ENCODE measurements at places on chromosomes 3 and 15.
A peak's percentile ranks its signal among the peaks of the same experiment; 100 is the strongest.

DNA sequence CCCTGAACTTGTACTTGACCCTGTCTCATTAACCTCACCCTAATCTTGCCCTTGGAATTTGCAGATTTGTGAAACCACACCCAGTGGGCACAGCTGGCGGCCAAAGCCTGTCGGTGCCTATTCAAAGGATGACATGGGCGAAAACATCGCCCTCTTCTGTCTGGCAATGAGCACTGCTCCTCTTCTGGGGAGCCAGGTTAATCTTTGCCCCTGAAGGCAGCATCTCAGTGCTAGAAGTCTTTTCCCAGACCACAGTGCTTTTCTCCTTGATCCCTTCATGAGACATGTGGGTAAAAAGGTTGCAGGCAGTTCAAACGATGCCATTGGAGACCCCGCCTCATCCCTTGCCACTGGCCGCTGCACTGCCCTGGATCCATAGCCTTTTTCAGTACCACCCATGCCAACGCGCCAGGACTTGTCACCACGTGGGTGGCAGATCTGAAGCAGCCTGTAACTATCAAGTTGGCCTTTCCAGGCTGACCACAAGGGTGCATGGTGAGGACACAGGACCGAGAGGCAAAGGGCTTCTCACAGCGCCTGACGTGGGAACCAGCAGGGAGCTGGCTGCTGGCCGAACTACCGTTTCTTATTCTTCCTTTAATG lies 6.5 kb upstream of the DNASE1L3 start:
- no peaks in the 10 kb centered on the region for H3K4me1 ChIP-seq
- no peaks in the 10 kb centered on the region for H3K36me3 ChIP-seq
- H3K27ac ChIP-seq, result no peak overlapping the region
- H3K4me3 ChIP-seq, result no peak overlapping the region
- DNase-seq, result peak; percentile 62
- H3K27me3 ChIP-seq, result peaks cover 7% of the 10 kb centered on the region

DNA sequence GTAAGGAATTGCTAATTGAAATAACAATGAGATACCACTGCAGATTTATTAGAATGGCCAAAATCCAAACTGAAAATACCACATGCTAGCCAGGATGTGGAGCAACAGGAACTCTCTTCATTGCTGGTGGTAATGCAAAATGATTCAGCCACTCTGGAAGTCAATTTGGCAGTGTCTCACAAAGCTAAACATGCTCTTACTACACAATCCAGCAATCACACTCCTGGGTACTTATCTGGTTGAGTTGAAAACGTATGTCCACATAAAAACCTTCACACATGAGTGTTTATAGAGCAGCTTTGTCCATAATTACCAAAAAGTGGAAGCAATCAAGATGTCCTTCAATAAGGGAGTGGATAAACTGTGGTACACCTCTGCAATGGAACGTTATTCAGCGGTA lies 113.3 kb downstream of the SMAD6 start:
- H3K4me1 ChIP-seq, result peaks cover 5% of the 10 kb centered on the region
- H3K36me3 ChIP-seq, result no peaks in the 10 kb centered on the region
- H3K27me3 ChIP-seq, result no peaks in the 10 kb centered on the region
- H3K27ac ChIP-seq, result peak overlapping the region; percentile 22
- no peak overlapping the region for H3K4me3 ChIP-seq

GRCh38 chr3:115359536-115359935 lies 212.4 kb upstream of the ZBTB20 start:
- no peaks in the 10 kb centered on the region for H3K27me3 ChIP-seq
- H3K4me1 ChIP-seq, result no peaks in the 10 kb centered on the region
- DNase-seq, result peak; percentile 52
- no peak overlapping the region for H3K27ac ChIP-seq

- no peak for DNase-seq
- peaks cover 15% of the 10 kb centered on the region for H3K27me3 ChIP-seq
- peaks cover 5% of the 10 kb centered on the region for H3K4me1 ChIP-seq
- H3K4me3 ChIP-seq, result peak overlapping the region; percentile 79
- no peaks in the 10 kb centered on the region for H3K36me3 ChIP-seq
Measured at GRCh38 chr3:160753953-160754352, 2.1 kb upstream of the PPM1L start.

DNA sequence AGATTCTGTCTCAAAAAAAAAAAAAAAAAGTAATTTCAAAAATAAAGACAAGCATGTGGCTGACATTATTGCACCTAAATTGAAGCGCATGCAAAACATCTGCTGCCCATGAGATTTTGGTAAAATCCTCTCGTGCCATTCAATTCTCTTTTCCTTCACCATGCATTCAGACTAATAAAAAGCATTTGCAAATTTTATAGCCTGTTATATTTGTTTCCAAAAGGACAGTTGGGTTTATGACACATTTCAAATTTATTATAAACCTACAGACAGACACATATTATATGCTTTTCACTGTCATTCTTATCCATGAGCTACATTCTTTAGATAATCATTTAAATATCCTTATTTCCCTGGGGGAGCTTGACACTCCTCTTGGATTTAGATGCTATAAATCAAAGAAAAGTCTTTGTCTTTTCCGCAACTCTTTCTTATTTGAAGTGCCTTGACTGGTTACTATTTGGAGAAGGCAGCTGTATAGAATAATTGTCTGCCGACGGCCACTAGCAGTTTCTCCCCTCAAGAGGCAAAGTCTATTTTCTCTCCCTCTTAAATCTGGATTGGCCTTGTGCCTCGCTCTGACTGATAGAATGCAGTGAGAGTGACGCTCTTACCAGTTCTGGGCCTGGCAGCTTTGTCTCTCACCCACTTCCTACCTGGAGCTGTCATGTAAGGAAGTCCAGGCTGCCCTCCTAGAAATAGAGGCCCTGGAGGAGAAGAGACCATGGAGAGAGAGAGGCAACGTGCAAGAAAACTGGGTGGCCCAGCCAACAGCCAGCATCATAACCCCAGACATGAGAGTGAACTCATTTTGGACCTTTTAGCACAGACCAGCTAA lies 6.8 kb upstream of the LRIG1 start:
- peaks cover 7% of the 10 kb centered on the region for H3K27me3 ChIP-seq
- no peak for DNase-seq

DNA sequence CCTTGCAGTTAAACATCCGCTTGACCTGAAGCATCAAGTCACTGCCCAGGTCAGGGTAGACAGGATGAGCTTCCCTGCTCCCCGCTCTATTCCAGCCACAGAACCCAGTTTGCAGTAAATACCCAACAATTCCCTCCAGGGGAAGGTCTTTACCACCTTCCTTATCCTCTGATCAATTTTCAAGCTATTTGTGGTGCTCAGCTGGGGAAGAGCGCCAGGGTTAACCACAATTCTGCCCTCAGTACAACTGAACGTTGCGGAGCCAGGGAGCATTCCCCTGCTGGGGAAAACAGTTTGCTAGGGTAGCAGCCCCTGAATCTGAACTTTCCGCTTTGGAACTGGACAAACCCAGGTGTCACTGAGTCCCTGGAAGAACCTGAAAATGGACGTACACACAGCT lies 28.5 kb downstream of the RBPMS2 start:
- no peaks in the 10 kb centered on the region for H3K4me1 ChIP-seq
- no peak overlapping the region for H3K4me3 ChIP-seq
- peak; percentile 27 for DNase-seq
- H3K36me3 ChIP-seq, result no peaks in the 10 kb centered on the region

- H3K4me3 ChIP-seq, result no peak overlapping the region
- H3K4me1 ChIP-seq, result no peaks in the 10 kb centered on the region
- no peaks in the 10 kb centered on the region for H3K36me3 ChIP-seq
- no peak for DNase-seq
- H3K27ac ChIP-seq, result no peak overlapping the region
Measured at GRCh38 chr3:14569474-14570000, 29.4 kb upstream of the GRIP2 start.

GRCh38 chr15:97858296-97858695 lies 102.2 kb upstream of the ARRDC4 start:
- no peak for DNase-seq
- no peaks in the 10 kb centered on the region for H3K4me1 ChIP-seq
- no peaks in the 10 kb centered on the region for H3K36me3 ChIP-seq
- no peaks in the 10 kb centered on the region for H3K27me3 ChIP-seq
- H3K27ac ChIP-seq, result no peak overlapping the region
- H3K4me3 ChIP-seq, result no peak overlapping the region

GRCh38 chr3:39315420-39315819 lies 14.1 kb upstream of the CCR8 start:
- no peaks in the 10 kb centered on the region for H3K4me1 ChIP-seq
- H3K36me3 ChIP-seq, result no peaks in the 10 kb centered on the region
- H3K27ac ChIP-seq, result no peak overlapping the region
- no peaks in the 10 kb centered on the region for H3K27me3 ChIP-seq
- DNase-seq, result no peak

DNA sequence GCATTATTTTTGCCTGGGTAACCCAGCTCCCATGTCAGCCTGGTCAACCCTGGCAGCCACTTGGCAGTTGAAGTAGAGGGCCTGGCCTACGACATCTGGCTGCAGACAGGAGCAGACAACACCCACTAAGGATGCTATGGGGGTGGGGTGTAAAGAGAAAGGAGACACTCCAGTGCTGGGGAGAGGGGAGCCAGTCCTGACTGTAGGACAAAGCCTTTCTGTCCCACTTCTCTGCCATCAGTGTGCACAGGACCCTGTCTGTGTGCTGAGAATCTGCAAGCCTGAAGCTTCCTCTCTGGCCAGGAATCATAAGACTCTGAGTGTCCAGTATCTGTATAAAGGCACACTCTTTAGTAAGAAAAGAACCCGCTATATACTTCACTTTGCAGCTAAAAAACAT lies 96.3 kb upstream of the CHRM5 start:
- DNase-seq, result no peak
- H3K4me3 ChIP-seq, result no peak overlapping the region
- H3K27ac ChIP-seq, result no peak overlapping the region
- H3K27me3 ChIP-seq, result no peaks in the 10 kb centered on the region
- H3K4me1 ChIP-seq, result no peaks in the 10 kb centered on the region
- no peaks in the 10 kb centered on the region for H3K36me3 ChIP-seq

DNA sequence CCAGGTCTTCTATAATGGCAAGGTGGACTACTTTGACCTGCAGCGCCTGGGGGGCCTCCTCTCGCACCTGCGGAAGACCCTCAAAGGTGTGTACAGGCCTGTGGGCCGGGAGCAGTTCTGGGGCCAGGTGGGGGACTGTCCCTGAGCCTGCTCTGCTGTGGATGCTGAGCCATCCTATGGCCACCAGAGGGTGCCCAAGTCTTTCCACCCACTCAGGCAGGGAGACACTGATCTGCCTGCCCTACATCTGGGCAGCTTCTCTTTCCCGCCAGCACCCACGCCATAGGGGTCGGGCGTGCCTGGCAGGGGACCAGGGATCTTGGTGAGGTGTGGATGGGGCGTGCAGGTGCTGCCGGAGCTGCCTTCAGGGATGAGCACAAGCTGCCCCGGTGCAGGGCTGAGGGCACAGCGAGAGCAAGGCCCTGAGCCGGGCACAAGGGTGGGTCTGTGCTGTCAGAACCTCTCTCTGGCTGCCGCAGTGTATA lies 14.1 kb downstream of the RNF123 start:
- no peaks in the 10 kb centered on the region for H3K4me1 ChIP-seq
- peaks cover 7% of the 10 kb centered on the region for H3K36me3 ChIP-seq
- peak; percentile 46 for DNase-seq

DNA sequence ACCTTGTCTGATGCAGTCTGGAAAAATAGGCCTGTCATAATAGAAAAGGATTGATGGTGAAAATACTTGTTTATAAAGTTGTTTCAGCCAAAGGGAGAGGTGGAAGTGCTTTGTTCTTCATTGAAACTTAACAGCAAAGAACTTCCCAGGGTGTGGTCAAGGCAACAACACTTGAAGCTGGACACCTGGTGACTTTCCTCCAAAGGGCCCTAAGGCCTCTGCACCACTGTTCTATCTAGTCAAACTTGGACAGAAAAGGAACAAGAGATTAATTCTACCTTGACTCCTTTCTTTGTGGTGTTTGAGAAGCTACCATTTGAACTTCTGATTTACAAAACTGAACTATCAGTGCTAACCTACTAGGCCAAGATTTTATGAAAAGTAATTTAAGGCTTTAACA lies 102.0 kb downstream of the CMSS1 start:
- H3K4me1 ChIP-seq, result no peaks in the 10 kb centered on the region
- H3K27ac ChIP-seq, result no peak overlapping the region
- no peak overlapping the region for H3K4me3 ChIP-seq

GRCh38 chr3:52544937-52545336 lies 8.5 kb downstream of the UQCC5 start:
- H3K27me3 ChIP-seq, result no peaks in the 10 kb centered on the region
- H3K4me3 ChIP-seq, result no peak overlapping the region
- no peak overlapping the region for H3K27ac ChIP-seq

GRCh38 chr3:193744822-193745684 lies 152.0 kb downstream of the OPA1 start:
- peak; percentile 17 for DNase-seq
- no peaks in the 10 kb centered on the region for H3K4me1 ChIP-seq
- H3K27me3 ChIP-seq, result peaks cover 4% of the 10 kb centered on the region
- no peak overlapping the region for H3K27ac ChIP-seq

DNA sequence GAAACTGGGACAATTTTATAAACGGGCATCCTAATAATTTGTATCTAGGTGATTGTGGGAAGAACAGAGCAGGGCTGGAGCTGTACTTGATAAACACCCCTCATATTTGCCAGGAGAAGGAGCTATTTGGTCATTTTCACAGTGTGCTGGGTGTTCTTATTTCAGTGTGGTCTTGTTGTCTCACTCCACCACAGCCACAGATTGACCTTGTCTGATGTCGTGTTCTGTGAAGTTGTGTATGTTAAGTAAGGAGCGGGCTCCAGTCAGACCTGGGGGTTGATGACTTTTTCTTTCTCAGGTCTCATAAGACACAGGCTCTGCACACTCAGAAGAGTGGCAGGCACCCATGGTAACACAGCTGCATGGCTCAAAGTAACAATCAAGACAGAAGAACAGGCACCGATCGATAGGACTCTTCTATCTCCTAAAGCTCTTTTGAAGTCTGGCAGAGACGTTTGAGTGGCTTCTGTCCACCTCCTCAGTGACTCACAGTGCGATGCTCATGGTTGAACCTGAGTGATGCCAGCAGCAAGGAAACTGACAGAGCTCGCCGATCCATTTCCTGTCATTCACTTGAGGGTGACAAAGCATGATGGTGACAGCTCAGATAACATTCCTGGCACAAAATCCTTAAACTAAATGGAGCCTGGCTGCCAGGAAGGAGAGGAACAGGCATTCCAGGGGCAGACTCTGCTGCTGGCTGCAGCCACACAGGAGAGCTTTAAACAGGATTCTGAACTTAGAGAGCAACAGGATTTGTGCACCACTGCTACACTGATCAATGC lies 20.8 kb downstream of the DPH3 start:
- no peaks in the 10 kb centered on the region for H3K36me3 ChIP-seq
- DNase-seq, result peak; percentile 24
- H3K27me3 ChIP-seq, result no peaks in the 10 kb centered on the region
- no peak overlapping the region for H3K4me3 ChIP-seq
- peaks cover 15% of the 10 kb centered on the region for H3K4me1 ChIP-seq

Data from fibroblast of lung (primary cell).